ENCODE measurements at places on chromosomes 2 and 18. TPM values are rescaled to one million over a fixed set of nuclear protein-coding genes. Genes with fewer than 3 reads are reported as not detected.

C2orf81 gene
- polyA plus RNA-seq, result 1.4 TPM

- DNase-seq, result no peak
Measured at GRCh38 chr18:67665266-67665665, 148.7 kb upstream of the DSEL start.

GRCh38 chr2:236343400-236344161 lies 79.4 kb upstream of the ASB18 start:
- peak; percentile 78 for DNase-seq

DNA sequence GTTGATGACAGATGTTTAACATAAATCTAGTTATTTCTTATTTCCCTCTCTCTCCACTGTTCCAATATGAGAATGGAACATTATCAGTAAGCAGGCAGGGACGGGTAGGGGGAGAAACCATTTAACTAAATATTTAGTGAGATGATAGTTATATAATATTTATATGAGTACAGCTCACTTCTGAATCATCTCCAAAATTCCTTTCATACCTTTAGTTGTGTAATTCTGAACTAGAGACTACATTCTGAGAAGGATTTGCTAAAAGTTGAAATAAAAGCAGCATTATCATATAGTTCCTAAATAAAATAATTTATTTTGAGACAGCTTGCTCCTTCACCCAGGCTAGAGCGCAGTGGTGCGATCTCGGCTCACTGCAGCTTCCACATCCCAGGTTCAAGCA lies 41.4 kb downstream of the B4GALT6 start:
- no peak for DNase-seq

- DNase-seq, result no peak
Measured at GRCh38 chr2:767440-767839, 90.2 kb upstream of the TMEM18 start.

RUFY4 gene
- polyA plus RNA-seq, result 0.22 TPM

All from small intestine (tissue), 16 donors.